ENCODE measurements at places on chromosomes 7 and 10.

- DNase-seq: no peak
These were observed 493.1 kb downstream of the REEP3 start for GRCh38 chr10:64014281-64014680.

DNA sequence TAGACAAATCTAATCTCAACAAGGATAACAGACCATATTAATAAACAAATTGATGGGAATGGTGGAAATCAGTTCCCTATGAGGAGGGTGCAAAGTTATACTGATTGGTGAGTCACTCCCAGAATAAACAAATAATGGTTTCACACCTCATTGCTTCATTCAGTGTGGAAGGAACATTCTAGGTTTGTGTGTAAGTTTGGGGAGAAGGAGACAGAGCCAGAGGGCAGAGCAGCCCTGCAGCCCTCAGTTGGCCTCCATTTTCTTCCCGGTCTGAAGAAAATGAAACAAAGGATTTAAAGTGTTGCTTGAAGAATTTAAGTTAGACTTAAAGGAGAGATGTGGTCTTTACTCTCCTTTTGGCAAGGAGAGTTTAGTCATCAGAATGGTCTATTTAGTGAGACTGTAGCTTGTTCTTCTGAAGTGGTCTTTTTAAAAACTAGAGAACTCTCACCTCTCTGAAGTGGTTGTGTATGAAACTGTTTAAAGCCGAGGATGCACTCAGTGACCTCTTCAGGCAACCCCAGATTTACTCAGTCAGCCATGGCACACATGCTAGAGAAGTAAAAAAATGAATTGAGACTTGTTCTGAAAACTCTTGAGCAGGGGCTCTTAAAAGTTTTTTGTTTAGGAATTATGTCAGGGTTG lies 27.2 kb downstream of the IKZF1 start:
- no peak for DNase-seq

- no peak for DNase-seq
These were observed 9.3 kb downstream of the ATG9B start for GRCh38 chr7:151014950-151015349.

GRCh38 chr7:37081436-37081835 lies 357.1 kb upstream of the AOAH start:
- no peak for DNase-seq

- no peak for DNase-seq
These were observed 277.8 kb upstream of the NEBL start for GRCh38 chr10:21174715-21175495.

Measured in C1 segment of cervical spinal cord (tissue), 14 donors.